Posterior vena cava (tissue), 2 donors: ENCODE measurements at places on chromosomes 6 and 20. TPM values are rescaled to one million over a fixed set of nuclear protein-coding genes. Genes with fewer than 3 reads are reported as not detected.

PTK6 gene
- total RNA-seq, result 0.60 TPM

ERVFRD-1 gene
- 0.05 TPM for total RNA-seq

SIM1 gene
- total RNA-seq, result not detected

DNA sequence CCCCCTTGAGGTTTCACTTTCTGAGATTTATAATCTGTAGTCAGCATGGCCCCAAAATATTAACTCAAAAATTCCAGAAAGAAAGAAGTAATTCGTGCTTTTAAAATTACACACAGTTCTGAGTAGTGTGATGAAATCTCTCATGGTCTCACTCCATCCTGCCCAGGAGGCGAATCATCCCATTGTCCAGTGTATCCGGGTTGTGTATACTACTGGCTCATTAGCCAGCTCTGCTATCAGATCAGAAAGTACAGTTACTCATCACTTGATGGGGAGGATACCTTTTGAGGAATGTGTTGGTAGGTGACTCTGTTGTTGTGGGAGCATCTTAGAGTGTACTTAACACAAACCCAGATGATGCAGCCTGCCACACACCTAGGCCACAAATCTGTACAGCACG lies 65.2 kb downstream of the CDC5L start:
- DNase-seq, result no peak

DNA sequence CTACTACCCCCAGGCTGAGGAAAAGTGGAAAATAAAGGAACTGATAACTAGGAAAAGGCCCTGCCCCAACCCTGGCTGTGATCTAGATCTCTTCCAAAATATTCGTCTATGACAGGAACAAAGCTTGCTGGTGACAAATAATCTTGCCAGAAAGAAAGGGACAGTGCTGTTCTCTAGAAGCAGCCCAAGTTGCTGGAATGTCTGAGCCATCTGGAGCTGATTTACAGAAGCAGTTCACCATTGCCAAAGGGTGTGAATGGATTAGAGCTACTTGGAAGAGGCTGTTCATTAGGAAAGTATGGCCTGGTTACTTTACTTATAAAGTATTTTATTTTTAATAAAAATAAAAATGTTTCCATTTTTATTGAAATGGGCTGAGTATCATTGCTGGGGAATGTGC lies 146.3 kb downstream of the EPM2A start:
- no peak for DNase-seq

GRM4 gene
- total RNA-seq, result not detected

ULBP2 gene
- total RNA-seq, result 0.51 TPM

DNAH8 gene
- 0.71 TPM for total RNA-seq

DNA sequence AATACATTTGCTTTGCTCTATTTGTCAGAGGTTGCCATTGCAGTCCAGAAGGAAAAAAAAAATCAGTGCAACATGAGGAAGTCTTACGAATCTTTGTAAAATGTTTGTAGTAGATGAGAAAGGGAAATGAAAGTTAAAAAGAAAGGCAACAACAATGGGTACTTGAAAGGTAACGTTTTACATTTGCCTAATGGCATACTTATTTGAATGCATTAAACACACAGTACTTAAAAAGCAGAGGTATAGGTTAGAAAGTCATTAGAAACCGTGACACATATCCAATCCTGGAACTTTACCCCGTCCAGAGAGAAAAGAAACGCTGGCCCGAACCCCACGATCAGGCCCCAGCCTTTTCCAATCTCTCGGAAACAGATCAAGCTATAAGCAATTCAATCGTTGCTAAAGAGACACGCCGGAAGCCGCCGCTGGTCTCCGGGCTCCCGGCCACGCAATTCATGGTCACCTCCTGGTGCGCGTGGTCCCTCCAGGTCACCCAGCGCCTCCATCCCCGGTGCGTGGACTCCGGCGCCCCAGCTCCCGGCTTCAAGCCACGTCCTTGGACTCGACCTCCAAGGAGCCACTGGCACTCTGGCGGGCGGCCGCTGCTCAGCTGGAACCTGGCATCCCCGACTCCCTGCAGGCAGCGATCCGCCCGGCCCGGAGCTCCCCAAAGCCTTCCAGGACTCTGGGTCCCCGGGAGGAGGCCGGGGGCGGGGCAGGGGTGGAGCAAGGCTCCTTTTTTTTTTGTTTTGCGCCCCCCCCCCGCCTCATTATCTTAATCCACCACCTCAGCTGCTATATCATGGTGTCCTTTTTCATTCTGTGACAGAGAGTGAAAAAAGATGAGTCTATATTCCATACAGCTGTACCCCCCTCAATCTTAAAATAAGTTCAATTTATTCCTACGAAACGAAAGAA lies at the start of gene SLC18B1:
Gene SLC18B1 (minus strand): TSS at position 687 of the 918 bp plus-strand sequence. CDS start 181 bp downstream, at position 506.
- DNase-seq, result peak; percentile 82

DNA sequence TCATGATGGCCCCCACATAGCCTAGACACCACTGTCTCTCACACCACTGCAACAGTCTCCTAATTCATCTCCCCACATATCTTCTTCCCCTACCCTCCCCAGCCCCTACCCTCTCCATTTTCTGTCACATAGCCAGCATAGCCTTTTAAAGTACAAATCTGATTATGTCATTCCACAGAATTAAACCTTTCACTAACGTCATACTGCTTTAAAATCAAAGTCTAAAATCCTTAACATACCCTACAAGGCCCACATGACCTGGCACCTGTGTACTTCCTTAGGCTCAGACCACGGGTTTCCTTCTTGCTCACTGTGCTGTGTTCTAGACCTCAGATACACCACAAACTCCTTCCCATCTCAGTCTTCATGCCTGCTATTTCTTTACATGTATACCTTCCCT lies 5.9 kb downstream of the OSTM1 start:
- DNase-seq, result no peak

GRCh38 chr6:30493643-30494250 lies 4.4 kb downstream of the HLA-E start:
- DNase-seq, result no peak

SLC13A3 gene
- 1.7 TPM for total RNA-seq

PROCR gene
- 239 TPM for total RNA-seq

GRCh38 chr20:61092251-61092650 lies 159.8 kb upstream of the CDH4 start:
- no peak for DNase-seq
